ENCODE measurements at places on chromosomes 11 and 22. TPM values are rescaled to one million over a fixed set of nuclear protein-coding genes. Genes with fewer than 3 reads are reported as not detected.
A peak's percentile ranks its signal among the peaks of the same experiment; 100 is the strongest.

- DNase-seq, result no peak
These were observed 405.5 kb downstream of the MIAT start for GRCh38 chr22:27062910-27063309.

DNA sequence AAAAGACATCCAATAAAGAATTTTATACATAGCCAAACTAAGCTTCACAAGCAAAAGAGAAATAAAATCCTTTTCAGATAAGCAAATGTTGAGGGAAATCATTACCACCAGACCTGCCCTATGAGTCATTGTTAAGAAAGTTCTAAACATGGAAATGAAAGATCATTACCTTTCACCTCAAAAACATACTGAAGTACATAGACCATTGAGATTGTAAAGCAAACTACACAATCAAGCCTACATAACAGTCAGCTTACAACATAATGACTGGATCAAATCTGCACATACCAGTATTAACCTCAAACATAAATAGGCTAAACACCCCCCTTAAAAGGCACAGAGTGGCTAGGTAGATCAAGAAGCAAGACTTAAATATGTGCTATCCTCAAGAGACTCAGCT is 501.0 kb upstream of the LUZP2 start:
- no peak for DNase-seq

DNA sequence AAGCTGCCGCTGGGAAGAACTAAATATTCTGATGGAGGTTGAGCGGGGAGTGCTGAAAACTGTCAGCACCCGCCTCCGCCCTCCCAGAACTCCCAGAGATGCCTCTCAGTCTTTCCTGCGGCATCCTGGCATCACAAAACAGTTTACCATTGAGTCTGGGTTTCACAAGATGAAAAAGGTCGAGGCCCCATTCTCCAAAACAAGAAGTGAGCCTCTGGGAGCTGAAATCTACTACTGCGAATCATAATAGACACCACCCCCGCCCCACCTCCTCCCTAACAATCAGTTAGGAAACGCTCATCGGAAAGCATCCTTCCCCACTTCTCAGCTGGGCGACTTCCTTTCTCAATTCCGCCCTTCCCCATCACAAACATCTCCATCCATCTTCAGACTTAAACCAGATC is 1.0 kb downstream of the SUN2 start:
- DNase-seq, result no peak

- DNase-seq, result no peak
These were observed 7.0 kb downstream of the UCP3 start for GRCh38 chr11:74001822-74002286.

DNA sequence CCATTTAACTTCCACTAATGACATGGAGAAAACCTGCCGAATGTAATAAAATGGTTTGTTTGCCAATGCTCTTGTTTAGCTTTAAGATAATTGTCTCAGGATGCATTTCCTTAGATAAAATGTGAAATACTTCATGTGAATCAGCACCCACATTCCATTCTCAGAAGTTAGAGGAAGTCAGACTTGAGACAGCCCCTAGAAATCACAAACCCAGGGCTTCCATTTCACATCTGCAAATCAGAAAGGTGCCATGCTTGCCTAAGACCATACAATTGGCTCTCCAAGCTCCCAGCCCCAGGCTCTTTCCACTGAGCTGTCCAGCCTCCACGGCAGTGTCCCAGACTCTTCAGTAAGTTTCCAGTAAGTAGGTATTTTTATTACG is 35.6 kb upstream of the ADORA2A start:
- no peak for DNase-seq

DNA sequence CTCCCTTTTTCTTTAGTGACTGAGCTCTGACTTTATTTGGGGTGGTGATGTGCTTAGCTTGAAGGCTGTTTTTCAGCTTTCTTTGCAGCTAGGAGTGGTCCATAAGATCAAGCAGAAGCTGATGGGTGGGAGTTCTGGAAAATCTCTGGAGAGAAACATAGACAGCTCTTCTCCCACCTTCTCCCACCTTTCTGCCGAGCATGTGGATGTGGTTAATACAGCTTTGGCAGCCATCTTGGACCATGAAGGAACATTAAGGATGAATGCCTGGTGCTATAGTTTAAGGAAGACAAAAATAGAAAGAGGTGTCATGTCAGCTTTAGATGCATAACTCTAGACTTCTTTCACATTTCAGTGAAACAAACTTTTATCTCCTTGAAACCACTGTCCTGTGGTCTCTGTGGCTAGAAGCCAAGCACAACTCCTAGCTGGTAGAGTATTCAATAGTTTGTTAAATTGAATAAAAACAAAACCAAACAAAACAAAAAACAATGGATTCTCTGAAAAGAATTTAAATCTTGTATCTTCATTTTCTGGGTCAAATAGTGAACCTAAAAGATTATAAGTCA is 203.6 kb upstream of the SESN3 start:
- no peak for DNase-seq

DNA sequence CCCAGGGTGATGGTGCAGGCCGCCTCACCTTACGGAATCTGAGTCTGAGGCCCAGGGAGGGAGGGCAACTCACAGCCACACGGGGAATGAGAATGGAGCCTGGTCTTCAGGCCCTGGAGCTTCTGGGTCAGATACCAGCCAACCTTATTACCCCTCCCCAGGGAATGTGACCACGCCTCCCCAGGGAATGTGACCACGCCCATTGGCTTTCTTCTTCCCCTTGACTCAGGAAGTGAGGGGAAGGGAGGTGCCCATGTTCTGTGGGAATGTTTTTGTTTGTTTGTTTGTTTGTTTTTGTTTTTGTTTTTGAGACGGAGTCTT is 57.5 kb upstream of the RBFOX2 start:
- no peak for DNase-seq

- DNase-seq, result no peak
These were observed at the start of gene ADM2 for GRCh38 chr22:50481440-50482106. Gene ADM2, plus strand, starts transcription at chr22:50481543. Its CDS starts 305 bp downstream, at chr22:50481848.

GRCh38 chr11:34585304-34585734 is 35.6 kb upstream of the EHF start:
- no peak for DNase-seq

DNA sequence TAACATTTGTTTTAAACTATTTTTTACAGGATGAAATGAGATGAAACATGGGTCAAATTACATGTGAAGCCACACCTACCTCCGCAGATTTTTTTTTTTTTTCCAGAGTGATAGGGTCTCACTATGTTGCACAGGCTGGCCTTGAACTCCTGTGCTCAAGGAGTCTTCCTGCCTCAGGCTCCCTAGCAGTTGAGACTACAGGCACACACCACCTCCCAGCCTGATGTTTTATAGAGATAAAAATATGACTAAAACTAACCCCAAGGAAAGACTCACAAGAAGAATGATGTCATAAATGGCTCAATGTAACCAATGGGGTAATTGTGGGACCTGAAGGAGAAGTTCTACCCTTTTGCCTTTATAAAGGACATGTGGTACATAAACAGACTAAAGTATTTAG is 52.3 kb upstream of the SOX6 start:
- no peak for DNase-seq

DNA sequence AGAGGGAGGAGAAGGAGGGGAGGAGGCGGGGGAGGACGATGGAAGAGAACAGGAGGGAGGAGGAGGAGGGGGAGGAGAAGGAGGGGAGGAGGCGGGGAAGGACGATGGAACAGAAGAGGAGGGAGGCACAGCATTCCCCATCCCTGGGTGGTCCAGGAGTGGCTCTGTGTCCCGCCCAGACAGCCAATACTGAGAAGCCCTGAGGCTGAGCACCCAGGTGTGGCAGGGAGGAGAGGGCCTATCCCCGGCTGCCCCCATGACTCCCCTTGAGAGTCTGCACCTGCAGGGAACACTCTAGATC is 717 bp downstream of the MRGPRE start:
- no peak for DNase-seq

- DNase-seq, result no peak
These were observed 43.9 kb downstream of the BIRC2 start for GRCh38 chr11:102390667-102391465.

DNA sequence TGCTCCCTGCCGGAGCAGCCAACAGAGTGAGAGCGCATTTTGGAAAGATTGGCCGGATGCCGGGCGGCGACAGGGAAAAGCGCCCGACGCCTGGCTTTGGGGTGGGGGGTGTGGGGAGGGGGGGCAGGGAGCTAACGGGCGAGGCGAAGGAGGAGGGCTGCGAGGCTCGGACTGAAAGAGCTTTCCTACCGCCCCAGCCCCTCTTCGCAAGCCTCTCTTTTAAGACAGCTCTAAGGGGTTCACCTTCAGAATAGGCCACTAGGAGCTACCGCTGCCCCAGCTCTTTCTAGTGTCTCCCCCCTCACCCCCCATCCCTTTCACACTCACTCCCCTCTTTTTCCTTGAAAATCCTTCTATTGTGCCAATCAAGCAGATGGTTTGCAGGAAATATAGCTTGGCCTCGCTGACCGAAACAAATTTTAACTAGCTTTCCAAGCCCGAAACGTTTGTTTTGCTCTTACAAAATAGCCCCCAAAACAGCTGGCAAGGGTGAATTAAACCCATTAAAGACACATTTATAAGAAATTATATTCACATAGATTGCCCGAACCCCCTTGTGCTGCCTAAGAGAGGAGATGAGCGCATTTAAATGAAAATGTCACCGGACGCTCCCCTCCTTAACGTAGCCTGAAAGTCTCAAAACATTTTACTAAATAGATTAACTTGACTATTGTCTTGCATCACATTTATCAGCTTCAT is 3.7 kb upstream of the DBX1 start:
- no peak for DNase-seq

- no peak for DNase-seq
These were observed 80.3 kb downstream of the ME3 start for GRCh38 chr11:86592047-86592591.

GRCh38 chr11:68302256-68302655 is 10.1 kb upstream of the LRP5 start:
- no peak for DNase-seq

- peak; percentile 76 for DNase-seq
These were observed 31.6 kb downstream of the EIF3F start for GRCh38 chr11:8018484-8019313.

DNA sequence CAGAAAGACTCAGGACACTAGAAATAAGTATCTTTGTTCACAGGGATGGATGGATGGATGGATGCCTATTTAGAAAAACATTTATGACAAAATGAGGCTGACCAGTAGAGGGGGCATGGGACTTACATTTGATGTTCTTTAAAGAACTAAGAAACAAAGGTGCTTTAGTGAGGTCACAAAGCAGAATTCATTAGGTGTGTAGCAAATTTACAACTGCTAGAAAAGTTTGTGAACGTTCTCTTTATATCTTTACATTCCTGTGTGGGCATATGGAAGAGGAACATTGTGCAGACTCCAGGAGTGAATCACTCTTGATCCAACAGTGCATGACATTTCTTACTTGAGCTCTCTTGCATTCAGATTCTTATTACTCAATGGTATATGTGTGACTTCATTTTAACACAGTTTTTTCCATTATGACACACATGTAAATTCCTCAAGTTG is 15.8 kb upstream of the SIK2 start:
- no peak for DNase-seq

- DNase-seq, result no peak
These were observed 262.5 kb downstream of the DCDC1 start for GRCh38 chr11:31106968-31107576.

GRCh38 chr22:38751422-38752346 is 4.1 kb downstream of the SUN2 start:
- no peak for DNase-seq

GRCh38 chr11:78472905-78473304 is 55.3 kb upstream of the GAB2 start:
- DNase-seq, result no peak

- DNase-seq, result no peak
These were observed 25.4 kb downstream of the CREB3L1 start for GRCh38 chr11:46302866-46303265.

The SSH3 gene
- total RNA-seq, result 32.0 TPM

The SLC43A3 gene
- total RNA-seq, result 14.0 TPM

The MS4A6A gene
- total RNA-seq, result 4.2 TPM

The UPK2 gene
- total RNA-seq, result 26.8 TPM

The MPST gene
- 71.3 TPM for total RNA-seq

The SLCO2B1 gene
- 5.6 TPM for total RNA-seq

The SMIM35 gene
- total RNA-seq, result not detected

The SLC17A6 gene
- total RNA-seq, result 3.4 TPM

The MOB2 gene
- 39.6 TPM for total RNA-seq

The PTGDR2 gene
- total RNA-seq, result 2.6 TPM

The MIOX gene
- 1.2 TPM for total RNA-seq

The MMP10 gene
- total RNA-seq, result 0.71 TPM
